Activated T-helper 1 cell treated with anti-CD3 and anti-CD28 coated beads, Interleukin-2, amount 50 U/mL, for 16 hours (primary cell): ENCODE measurements at places on chromosomes 11 and 22.

GRCh38 chr22:39839204-39839603, 54.4 kb downstream of the ENTHD1 start:
- no peak for DNase-seq

DNA sequence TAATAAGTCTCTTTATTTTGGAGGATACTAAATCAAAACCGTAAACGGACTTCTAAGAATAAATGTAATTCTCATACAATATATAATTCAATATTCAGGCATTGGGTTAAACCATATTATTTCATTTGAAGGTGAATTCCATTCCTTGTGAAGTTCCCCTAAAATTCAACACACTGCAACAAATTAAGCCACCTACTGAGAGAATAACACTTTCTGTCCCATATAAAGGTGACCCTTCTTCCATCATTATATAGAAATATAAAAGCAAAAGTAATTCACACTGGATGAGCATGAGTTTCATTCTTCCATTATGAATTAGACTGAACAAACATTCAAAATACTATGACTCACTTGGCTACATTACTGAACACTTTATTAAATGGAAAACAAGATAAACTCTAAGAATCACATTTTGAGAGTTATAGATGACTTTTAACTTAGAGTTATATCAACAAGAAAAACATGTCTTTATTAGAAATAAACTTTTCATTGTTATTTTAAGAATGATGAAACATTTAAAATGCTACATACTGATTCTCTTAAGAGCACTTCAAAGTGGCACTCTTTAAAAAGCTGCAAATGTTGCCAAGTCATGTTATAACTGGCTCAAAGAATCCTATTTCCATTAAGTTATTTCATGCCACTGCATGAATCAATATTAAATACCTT, 2.8 kb downstream of the SESN3 start:
- DNase-seq: no peak

DNA sequence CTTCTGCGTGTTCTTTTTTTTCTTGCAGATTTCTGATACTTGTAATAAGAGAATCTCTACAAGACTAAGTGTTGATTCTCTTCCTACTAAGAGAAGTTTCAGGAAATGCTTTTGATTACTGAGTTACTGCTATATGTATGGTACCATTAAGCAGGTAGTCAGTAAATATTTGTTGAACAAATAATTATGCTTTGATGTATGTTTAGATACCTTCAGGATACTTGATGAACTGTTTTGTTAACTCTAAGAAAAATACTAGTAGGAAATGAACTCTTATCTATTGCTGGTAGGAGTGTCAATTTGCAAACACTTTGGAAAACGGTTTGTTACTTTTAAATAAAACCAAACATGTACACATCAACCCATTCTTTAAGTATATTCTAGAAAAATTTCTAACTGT, 90.6 kb downstream of the TMEM135 start:
- no peak for DNase-seq

- DNase-seq: no peak
Measured at GRCh38 chr11:14975252-14975587, 3.1 kb upstream of the CALCA start.

DNA sequence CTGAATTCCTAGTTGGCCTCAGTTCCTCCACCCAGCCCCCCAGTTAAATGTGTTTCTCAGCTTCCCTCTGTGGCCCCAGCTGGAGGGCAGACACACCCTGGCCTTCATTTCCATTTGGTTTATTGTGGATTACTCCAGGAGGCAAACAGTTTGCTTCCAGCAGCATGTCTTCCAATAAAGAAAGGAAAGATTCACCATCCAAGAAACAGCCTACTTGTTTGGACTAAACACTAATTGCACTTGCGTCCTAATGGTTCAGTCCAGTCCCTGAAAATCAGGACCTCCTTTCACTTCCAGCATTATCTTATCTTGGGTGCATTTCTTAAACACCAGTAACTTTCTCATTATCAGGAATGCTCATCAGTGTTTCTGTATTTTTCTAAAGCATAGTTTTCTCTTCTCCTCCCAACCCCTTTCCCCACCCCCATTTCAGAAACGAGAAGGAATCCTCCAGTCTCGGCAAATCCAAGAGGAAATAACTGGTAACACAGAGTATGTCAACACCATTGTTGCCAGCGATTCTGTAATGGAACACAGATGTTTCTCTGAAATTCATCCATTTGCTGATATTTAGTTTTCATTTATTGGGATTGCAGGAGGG, 130.9 kb downstream of the PARVA start:
- no peak for DNase-seq

- DNase-seq: no peak
Measured at GRCh38 chr11:72609476-72609875, 64.7 kb downstream of the PDE2A start.
